ENCODE measurements at places on chromosomes 11 and 22. TPM values are rescaled to one million over a fixed set of nuclear protein-coding genes. Genes with fewer than 3 reads are reported as not detected.
A peak's percentile ranks its signal among the peaks of the same experiment; 100 is the strongest.

- H3K27me3 ChIP-seq, result peaks cover 61% of the 10 kb centered on the region
- H3K4me1 ChIP-seq, result no peaks in the 10 kb centered on the region
- peak within 1 kb of the TSS; percentile 55 for H3K4me3 ChIP-seq
- H3K27ac ChIP-seq, result no peak within 1 kb of the TSS
- H3K36me3 ChIP-seq, result no peaks in the 10 kb centered on the region
- peak; percentile 90 for DNase-seq
These were observed at the start of gene SGSM1 for GRCh38 chr22:24805790-24806662. Gene SGSM1, plus strand, starts transcription at chr22:24806211. Its CDS starts 115 bp downstream, at chr22:24806326.

NXPE2 gene
- not detected for total RNA-seq

OR10A5 gene
- not detected for total RNA-seq

DNA sequence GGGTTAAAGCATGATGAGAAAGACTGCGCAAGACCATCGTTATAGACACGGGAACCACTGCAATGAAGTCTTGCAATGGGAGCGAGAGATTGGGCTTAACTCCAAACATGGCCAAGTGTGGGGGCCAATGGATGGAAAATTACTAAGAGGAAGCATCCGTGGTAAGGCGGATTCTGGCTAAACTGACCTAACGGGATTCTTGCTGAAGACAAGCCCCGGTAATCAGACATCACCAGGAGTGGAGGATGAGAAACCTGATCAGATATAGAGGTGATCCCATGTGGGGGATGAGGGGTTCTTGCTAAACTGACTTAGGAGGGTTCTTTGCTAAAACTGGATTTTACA lies 5.8 kb upstream of the SYNGR1 start:
- no peak overlapping the region for H3K4me3 ChIP-seq
- H3K36me3 ChIP-seq, result peaks cover 7% of the 10 kb centered on the region
- no peaks in the 10 kb centered on the region for H3K27me3 ChIP-seq
- peaks cover 32% of the 10 kb centered on the region for H3K4me1 ChIP-seq
- H3K27ac ChIP-seq, result no peak overlapping the region

Measured in Calu3 (cell line).